Nucleus accumbens (tissue), 56 donors: ENCODE measurements at places on chromosomes 12 and 14.

- no peak for DNase-seq
Measured at GRCh38 chr12:55925870-55926737, 1.6 kb downstream of the PYM1 start.

DNA sequence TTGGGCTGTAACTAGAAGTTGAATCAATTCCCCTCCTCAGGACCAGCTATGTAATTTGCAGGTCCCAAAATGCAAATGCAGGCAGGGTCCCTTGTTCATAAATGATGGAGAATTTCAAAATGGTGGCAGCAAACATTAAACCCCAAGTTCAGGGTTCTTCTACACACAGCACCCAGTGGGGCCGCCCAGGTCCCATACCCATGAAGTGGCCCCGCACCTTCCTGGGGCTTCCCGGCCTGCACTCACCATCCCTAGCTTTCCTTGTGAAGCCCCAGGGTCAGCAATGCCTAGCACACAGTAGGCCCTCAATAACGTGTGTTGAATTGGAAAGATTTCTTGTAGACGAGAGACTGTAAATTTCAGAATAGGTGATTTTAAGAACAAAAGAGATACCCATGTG lies 76.0 kb downstream of the NTF3 start:
- no peak for DNase-seq

DNA sequence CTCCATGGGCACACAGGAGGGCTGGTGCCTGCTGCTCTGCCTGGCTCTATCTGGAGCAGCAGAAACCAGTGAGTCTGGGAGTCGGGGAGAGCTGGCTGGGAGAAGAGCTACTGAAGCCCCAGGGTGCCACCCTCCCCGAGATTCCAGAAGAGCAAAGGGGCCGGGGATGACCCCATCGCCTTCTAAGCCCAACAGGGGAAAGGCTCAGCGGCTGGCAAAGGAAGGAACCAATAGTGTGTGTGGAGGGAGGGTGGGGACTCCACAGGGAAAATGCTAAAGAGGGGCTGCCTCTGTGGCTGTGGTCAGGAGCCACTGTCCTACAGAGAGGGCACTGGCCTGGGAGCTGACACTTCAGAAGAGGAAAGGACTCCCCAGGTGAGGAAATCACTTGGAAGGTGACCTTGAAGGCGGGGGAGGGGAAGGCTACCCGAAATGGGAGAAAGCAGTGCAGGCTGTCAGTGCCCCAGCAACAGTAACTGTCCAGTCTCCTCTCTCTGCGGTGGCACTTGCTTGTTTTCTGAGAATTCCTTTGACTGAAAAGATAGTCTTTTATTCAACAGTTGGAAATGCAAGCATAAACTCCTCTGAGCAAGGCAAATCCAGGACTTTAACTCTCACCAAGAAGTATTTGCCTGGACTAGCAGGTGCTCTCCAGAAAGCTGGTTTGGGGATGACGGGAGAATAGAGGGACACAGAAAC lies 552 bp downstream of the TAPBPL start:
- no peak for DNase-seq

GRCh38 chr14:89702073-89702875 lies 252.3 kb downstream of the EFCAB11 start:
- DNase-seq: no peak

DNA sequence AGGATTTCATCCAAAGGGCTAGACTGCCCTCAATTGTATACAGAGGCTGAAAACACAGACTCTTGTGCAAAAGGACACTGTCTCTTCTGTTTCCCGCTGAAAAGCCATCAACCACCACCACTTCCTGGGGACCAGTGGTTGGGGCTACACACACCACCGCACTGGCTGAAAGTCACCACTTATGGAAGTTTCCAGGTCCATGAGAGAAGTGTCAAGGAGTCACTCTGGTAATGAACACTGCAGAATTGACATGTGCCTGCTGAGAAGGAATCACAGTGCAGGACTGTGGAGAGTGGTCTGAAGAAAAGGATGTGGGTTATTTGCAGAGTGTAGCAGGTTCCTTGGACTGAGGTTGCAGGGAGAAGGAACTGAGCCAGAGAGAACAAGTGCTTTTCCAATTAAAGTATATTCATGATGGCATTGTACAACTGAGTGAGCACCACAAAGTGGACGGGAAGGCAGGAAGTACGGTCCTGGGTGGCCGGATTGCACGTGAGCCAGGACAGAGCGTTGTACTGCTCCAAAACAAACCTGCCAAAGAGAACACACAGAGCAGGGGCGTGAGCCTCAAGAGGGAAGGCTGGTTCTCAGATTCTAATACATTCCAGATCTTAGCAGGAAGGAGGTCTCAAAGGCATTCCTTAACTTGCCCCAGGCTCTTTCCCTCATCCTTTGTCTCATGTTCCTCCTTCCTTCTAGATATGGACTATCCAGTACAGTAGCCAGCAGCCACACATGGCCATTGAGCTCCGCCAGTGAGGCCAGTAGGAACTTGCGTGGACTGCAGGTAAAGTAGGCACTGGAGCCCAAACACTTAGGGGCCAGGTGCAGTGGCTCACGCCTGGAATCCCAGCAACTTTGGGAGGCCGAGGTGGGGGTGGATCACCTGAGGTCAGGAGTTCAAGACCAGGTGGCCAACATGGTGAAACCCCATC lies 316.4 kb downstream of the MED13L start:
- DNase-seq: no peak

DNA sequence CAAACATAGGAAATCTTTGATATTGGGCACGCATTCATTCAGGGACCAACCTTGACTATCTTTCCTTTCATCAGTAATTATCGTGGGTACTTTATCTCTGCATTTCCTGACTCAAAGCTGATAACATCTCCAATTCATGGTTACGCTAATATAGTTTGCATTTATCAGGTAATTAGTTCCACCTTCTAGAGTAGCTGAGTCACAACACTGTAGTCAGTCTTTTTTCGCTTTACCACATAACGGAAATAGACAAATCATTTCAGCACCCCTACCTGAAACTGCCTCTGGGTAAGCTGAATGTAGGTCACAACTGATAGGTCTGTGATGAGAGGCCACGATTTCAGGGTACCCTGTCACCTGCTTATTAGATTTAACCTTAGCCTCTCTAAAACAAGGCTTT lies 36.7 kb upstream of the IL22 start:
- no peak for DNase-seq

- DNase-seq: no peak
Measured at GRCh38 chr14:61476754-61477410, 155.5 kb downstream of the PRKCH start.

GRCh38 chr14:101235335-101236103 lies 325.8 kb upstream of the DIO3 start:
- no peak for DNase-seq

GRCh38 chr14:72738161-72738611 lies 155.7 kb downstream of the DPF3 start:
- DNase-seq: no peak

DNA sequence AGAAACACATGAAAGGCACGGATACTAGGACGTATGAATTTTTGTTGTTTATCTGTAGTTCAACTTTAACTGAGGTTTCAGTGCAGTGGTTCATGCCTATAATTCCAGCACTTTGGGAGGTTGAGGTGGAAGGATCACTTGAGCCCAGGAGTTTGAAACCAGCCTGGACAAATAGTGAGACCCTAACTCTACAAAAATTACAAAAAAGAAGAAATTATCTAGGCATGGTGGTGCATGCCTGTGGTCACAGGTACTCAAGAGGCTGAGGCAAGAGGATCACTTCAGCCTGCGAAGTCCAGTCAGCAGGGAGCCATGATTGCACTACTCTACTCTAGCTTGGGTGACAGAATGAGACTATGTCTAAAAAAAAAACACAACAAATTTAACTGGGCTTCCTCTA lies 8.0 kb downstream of the KRT6B start:
- DNase-seq: no peak
